HT1080 (cell line): ENCODE measurements at places on chromosomes 4 and X.

GRCh38 chrX:132277953-132278614, 58.8 kb upstream of the RAP2C start:
- DNase-seq: no peak

DNA sequence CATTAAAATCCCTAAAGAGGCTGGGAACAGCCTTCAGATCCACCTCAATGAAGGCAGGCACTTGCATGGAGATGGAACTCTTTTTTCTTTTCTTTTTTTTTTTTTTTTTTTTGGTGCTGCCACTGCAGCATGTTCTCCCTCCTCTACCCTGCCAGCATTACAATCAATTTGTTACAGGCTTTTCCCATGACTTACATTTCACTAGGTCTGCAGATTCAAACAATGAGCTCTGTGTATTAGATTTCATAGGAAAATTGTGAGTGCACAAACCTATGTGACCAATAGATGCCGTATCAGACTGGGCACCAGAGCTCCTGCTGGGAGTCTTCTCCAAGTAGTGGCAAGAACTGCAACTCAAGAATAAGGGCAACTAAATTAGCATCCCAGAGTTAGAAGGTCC, 63.8 kb upstream of the GABRQ start:
- no peak for DNase-seq

DNA sequence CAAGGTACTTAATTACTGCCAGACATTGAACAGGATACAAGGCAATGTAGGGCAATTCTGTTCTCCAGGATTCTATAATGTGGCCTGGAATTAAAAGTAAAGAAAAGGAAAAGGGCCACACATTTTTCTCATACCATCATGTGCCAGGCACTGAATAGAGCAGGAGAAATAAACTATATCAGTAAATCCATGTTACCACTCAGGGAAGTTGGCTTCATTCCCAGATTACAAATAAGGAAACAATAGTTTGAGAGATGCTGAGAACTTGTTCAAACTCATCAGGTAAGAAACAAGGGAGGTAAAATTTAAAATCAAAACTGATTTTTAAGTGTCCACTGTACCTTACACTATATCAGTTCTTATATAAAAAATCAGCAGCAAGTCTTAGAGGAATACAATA, 645.0 kb upstream of the ATOH1 start:
- no peak for DNase-seq

GRCh38 chrX:124005228-124005627, 43.7 kb downstream of the STAG2 start:
- DNase-seq: no peak

GRCh38 chr4:139852612-139853269, 187.1 kb downstream of the MGST2 start:
- no peak for DNase-seq

- DNase-seq: peak; percentile 67
Observed at GRCh38 chr4:70515367-70516250, 2.8 kb upstream of the AMTN start.
